ENCODE measurements at places on chromosomes 7 and 10.

DNA sequence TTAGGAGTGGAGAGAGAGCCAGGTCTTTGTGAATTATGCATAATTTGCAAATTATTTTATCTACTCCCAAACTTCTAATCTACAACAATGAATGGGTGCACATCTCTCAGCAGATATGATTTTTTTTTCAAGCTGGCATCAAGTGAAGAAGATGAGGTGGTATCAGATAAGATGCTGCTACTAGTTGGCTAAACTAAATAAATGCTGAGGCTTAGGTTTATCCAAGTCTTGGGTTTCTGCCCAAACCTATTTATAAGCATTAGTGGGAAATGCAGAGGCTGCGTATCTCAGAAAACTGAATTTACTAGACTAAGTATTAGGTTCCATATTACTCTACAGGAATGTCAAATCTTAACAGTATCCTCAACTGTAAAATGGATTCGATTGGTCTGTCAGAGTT is 703.0 kb upstream of the CELF2 start:
- DNase-seq = no peak

GRCh38 chr10:36504758-36505157 is 620.6 kb upstream of the ANKRD30A start:
- no peak for DNase-seq

DNA sequence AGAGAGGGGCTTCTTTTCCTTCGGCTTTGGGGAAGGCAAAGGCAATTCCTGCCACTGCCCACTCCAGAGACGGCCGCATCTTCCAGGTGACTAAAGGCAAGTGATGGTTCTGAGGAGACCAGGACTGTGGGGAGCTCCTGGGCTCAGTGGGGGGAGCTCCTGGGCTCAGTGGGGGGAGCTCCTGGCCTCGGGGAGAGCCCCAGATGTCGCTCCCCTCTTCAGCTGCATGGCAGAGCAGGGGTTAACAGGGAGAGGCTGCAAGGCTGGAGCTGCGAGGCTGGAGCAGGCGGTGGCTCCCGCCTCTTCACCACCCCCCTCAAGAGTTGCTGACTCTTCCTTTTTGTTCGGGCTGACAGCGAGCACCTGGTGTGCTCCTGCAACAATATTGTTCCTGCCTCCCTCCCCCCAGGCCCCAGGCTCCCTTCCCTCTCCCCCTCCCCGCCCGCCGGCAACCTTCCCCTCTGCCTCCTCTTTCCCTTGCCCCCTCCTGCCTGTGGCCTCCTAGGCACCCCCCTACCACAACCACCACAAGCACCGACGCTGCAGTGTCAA is 56.3 kb upstream of the LBX1 start:
- DNase-seq = peak; percentile 82

GRCh38 chr7:2164646-2165045 is 68.1 kb downstream of the MAD1L1 start:
- DNase-seq = no peak

GRCh38 chr10:76481178-76481577 is 1049.8 kb downstream of the LRMDA start:
- no peak for DNase-seq

GRCh38 chr7:135262623-135263320 is 29.1 kb downstream of the STRA8 start:
- no peak for DNase-seq

- no peak for DNase-seq
Observed at GRCh38 chr7:152112829-152113228, 87.4 kb downstream of the GALNT11 start.

- no peak for DNase-seq
Observed at GRCh38 chr7:5702876-5703571, 78.4 kb downstream of the RNF216 start.

DNA sequence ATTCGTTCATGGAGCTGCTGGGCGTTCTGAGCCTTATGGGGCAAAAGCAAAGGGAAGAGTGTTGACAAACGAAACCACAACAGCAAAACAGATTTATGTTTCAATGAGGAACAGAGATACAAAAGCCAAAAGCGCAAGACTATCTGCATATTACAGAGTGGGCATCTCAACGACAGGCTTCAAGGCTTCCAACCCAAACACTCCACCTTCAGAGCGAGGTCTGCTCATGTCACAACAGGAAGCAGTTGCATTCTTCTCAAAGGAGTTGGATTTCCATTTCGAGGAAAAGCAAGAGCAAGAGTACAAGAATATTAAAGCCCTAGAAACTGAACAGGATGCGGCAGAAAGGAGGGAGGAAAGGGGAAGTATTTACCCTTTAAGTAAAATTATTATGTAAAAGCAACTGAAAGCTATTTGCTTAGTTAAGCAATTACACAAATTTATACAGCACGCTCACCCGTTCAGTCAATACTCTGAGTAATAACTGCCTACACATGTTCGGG is 189.3 kb downstream of the ELMO1 start:
- no peak for DNase-seq

DNA sequence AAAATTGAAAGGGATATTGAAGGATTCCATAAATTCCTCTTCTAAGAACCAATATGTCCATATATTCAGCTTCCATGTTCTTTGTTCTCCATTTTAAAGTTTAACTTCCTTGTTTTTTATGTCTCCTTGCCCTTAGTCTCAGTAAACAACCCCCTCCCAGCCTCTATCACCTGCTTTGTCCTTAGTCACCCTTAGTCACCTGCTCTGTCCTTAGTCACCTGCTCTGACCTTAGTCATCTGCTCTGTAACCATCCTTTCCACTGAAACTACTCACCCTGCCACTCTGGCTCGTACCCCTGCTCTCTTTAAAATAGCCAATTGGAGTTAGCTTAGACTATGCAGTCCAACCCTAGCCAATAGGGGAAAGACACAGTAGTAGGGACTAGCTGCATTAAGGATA is 136.2 kb upstream of the TMEM106B start:
- DNase-seq = no peak

- DNase-seq = no peak
Observed at GRCh38 chr10:17206210-17206709, 4.8 kb upstream of the TRDMT1 start.

- no peak for DNase-seq
Observed at GRCh38 chr10:103612462-103613365, 119.2 kb downstream of the NEURL1 start.

DNA sequence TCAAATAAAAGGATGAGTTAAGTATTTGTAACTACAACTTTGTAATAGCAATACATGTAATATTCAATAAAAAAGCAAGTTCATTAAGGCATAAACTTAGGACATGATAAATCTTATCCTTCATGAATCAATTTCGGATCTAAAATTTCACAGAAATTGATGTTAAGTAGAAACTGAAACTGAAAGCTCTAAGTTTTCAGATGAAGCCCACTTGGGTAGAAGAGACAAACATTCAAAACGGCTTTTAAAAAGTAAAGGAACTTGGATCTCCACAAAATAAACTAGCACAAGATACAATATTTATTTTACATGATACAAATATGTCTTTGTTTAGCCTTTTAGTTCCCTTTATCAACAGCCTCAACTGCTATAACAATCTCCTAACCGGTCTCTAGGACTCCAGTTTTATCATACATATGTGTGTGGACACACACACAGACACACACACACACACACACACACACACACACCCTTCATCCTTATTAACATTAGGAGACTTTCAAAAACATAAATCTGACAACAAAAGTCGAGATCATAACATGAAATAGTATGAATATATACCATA is 83.7 kb downstream of the USP6NL start:
- no peak for DNase-seq

Data from iPS DF 19.7 (cell line).